ENCODE measurements at places on chromosomes 16 and 17.

DNA sequence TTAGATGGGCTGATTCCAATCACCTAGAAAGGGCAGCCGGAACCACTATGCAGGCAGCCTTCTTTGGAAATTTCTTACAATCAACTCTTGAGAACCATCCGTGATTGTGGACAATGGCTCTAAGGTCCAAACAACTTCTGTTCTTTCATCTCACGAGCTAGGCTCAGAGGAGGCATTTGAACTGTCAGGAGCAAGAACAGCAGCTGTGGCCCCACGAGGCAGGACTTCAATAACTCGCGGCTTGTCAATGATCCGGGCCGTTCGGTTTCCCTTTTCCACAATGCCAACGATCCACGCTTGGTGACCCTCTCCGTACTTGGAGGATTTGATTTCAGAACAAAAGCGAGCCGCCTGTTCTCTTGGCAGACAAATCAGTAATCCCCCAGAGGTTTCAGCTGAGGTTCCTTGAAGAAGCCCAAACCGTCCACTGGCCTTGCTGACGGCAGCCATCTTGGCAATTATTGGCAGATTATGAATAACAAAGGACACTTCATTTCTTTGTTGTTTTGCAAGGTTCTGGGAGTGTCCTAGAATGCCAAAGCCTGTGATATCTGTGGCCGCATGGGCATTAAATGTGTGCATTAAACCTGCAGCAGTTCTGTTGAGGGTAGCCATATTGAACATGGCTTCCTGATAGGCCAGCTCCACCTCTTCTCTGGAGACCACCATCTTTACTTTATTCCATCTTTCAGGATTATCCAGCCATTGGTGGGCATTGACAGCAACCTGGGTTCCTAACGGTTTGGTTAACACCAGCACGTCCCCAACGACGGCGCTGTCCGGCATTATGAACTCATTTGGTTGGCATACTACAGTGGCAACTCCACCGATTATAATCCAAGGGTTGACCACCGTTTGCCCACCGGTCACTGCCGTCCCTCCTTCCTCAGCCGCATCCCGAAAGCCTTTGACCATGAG is 1.2 kb downstream of the SEPHS2 start:
- DNase-seq: no peak

DNA sequence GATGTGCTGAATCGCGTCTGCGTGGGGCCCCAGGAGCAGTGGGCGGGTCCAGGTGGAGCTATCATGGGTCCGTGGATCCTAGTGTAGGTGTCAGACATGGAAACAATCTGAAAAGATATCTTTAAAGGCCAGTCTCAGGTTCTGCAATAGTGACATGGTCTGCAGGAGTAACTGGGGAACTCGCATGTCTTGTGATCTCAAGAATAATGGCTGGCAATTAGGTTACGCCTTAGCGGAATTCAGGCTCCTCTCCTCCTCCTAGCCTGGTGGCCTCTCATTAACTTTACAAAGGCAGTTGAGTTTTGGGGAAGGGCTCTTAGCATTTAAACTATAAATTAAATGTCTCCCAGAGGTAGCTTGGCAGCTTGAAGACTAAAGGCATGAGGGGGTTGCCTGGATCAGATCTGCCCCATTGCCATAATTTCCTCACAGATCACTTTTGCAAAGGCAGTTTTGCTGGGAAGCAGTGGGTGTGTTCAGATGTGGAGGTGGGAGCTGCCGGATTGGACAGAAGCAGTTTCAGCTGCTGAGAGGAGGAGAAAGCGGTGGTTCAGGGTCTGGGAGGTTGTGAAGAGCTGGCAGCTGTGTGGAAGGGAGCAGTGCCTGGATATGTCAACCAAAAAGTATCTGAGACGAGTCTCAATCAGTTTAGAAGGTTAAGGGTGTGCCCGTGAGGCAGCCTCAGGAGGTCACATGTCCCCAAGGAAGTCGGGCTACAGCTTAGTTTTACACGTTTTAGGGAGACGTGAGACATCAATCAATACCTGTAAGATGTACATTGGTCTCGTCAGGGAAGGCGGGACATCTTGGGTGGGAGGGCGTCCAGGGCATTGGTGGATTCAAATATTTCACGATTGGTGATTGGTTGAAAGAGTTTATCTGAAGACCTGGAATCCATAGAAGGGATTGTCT is 2.7 kb downstream of the TBCD start:
- DNase-seq: no peak

DNA sequence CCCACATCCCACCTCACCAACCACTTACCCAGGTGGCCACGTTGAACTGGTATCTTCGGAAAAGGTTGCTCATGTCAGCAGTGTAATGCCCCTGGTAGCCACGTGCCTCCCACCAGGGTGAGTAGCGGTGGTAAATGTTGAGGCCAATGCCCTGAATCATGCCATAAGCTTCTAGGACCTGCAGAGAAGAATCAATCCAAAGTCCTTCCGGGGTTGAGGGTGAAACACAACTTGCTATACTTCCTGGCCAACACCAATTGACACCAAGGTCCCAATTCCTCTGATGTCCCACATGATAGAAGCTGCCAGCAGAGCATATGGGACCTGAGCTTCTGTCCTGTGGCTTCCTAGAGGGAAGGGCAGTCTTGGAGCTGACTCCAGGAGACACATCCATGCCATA is 11.3 kb upstream of the CNOT1 start:
- DNase-seq: no peak

DNA sequence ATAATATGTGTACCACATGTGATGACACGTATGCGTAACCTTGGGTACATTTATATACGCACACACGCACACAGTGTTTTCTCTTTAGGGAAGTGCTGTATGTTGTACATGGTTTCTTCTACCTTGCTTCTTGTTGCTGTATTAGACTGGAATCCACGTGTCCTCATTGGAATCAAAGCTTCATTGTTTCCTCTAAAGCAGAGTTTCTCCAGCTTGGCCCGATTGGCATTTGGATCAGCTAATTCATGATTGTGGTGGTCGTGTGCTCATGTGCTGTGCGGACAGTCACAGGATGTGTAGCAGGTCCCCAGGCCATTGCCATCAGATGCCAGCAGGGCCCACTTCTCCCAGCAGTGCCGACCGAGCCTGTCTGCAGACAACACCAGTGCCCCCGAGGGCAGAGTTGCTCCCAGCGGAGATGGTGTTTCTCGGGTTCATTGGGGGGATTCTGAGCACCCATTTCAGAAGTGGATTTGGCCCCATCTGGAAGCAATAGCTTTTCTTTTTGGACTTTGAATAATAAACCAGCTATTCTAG is 148.4 kb downstream of the RPTOR start:
- DNase-seq: no peak

GRCh38 chr17:47221154-47221553 is 12.0 kb downstream of the MYL4 start:
- DNase-seq: no peak

GRCh38 chr16:11136600-11136999 is 119.4 kb downstream of the SOCS1 start:
- DNase-seq: no peak

DNA sequence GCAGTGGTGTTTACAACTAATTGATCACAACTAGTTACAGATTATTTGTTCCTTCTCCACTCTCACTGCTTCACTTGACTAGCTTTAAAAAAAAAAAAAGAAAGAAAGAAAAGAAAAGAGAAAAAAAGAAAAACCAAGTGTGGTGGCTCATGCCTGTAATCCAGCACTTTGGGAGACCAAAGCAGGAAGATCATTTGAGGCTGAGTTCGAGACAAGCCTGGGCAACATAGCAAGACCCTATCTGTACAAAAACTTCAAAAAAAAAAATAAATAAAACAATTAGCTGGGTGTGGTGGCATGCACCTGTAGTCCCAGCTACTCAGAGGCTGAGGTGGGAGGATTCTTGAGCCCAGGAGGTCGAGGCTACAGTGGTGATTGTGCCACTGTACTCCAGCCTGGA is 4.2 kb downstream of the SNTB2 start:
- no peak for DNase-seq

GRCh38 chr17:78263063-78263735 is 31.8 kb downstream of the TMEM235 start:
- DNase-seq: peak; percentile 52

- no peak for DNase-seq
These were observed 12.3 kb downstream of the ADORA2B start for GRCh38 chr17:15957206-15957605.

DNA sequence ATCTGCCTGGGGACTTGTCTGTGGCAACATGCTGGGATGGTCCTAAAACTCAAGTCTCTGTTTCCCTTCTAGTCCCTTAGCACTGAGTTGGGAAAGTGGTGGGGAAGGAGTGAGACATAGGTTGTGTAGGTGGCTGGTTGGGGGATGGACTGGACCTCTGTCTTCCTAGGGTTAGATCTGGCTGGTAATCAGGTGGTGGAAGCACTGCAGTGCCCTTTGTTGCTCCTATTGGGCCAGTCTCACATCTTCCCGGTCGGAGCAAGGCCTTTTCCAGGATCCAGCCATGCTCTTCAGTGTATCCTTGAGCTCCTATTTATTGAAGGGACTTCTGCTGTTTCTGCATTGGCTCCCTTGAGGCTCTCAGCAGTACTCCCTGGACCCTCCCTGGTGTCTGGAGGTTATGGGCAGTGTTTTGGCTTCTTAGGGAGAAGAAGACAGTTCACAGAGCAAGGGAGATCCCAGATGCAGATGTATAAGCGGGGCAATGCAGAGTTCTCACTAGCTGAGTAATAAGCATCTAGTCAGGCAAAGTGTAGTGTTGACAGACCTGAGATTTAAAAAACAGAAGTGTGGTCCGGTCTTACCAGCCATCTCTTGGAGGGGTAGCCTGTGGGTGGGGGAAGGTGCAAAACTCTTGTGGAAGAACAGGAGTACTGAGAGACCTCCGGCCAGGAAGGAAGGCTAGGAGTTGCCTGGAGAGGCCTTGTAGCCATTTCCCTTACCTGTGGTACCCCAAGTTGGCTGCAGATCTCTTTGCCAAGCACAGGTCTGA is 1.3 kb upstream of the NUTF2 start:
- no peak for DNase-seq

DNA sequence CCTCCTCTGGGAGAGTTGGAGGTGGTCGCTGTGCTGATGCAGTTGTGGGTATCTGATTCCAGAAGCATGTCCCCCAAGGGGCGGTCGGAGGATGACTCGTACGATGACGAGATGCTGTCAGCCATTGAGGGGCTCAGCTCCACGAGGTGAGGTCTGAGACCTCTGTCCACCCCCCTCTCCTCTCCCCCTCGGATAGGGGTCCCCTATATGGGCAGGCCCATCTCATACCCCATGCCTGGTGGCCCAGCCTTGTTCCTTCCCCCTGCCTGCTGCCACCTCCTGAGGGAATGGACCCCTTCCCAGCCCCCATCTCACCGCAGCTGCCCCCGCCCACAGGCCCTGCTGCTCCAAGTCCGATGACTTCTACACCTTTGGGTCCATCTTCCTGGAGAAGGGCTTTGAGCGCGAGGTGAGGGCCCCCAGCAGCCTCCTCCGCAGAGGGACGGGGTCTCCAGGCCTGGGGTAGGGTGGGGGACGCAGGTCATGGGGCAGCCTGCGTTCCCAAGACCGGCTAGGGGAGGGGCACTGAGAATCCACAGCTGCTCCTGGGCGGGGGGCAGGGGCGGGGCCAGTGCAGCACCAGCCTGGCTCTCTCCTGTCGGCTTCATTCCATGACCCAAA is 39.2 kb downstream of the ADCY7 start:
- no peak for DNase-seq

DNA sequence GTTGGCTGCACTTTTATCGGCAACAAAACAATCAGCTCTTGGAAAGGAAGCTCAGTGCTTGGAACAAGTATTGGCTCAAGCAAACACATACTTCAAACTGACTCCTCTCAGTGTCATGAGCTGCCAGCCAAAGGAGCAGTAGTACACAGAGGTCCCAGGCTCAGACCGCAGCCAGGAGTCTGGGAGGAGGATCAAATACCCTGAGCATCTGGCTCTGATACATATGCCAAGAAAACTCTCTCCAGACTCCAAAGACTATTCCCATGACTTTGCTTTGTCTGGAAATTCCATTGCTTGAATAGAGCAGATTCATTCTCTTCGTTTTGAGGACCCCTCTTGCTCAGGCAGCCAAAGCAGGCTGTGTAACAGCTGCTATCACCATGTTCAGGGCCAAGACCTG is 501.6 kb upstream of the PSMD7 start:
- peak; percentile 80 for DNase-seq

DNA sequence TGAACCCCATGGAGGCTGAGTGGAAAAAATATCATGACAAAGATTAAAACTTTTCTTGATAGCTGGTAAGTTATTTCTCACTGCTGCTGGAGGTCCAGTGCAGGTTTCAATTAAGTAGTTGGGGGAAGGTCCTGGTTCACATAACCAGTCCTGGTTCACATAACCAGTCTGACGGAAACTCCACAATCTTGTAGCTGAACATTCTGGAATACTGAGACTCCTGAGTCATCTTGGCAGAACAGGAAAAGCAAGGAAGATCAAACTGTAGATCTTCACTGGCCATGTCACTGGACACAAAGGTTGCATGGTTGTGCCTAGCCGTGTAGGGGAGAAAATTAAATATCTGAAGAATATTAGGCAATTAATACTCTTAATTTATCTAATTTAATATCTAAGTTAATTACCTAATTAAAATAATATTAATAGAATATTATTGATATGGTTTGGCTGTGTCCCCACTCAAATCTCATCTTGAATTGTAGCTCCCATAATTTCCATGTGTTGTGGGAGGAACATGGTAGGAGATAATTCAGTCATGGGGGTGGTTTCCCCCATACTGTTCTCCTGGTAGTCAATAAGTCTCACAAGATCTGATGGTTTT is 48.6 kb upstream of the CNTNAP4 start:
- no peak for DNase-seq

DNA sequence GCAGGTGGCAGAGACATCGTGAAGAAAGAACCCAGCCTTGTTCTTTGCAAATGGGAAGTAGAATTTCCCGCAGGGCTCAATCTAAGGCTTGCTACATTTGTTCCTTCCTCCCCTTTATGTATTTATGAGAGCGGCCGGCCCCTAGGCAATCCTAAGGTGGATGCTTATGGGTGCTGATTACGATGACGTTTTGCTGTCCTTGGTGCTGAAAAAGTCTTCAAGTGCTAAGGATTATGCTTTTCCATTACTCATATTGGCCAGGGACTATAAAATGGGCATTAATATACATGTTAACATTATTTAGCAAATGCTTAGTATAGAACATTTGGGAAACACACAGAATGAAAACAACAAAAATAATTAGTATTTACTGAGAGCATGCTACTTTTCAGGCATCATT is 313.3 kb upstream of the XYLT1 start:
- DNase-seq: no peak

GRCh38 chr17:82566129-82566960 is 46.8 kb downstream of the FOXK2 start:
- no peak for DNase-seq

DNA sequence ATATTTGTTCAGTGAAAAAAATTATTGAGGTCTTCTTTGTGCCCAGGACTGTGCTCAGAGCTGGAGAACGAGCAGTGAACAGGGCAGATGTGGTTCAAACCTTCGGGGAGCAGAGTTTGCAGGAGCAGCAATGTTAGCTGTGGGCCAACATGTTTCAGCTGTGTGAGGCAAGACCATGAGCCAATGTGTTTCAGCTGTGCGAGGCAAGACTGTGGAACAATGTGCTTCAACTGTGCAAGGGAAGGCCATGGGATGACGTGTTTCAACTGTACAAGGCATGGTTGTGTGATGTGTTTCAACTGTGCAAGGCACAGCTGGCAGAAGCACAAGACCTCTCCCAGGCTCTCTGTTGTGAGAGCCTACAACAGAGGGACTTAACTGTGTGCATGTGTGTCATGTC is 35.2 kb upstream of the SDK2 start:
- DNase-seq: no peak

GRCh38 chr16:82386761-82387160 is 216.7 kb upstream of the MPHOSPH6 start:
- no peak for DNase-seq

GRCh38 chr16:2157480-2158261 is 2.1 kb downstream of the TRAF7 start:
- DNase-seq: no peak
